Right lobe of liver (tissue), 6 donors: ENCODE measurements at places on chromosomes 7 and 10.

- DNase-seq, result no peak
Observed at GRCh38 chr7:67267914-67268313, 271.3 kb downstream of the TYW1 start.

DNA sequence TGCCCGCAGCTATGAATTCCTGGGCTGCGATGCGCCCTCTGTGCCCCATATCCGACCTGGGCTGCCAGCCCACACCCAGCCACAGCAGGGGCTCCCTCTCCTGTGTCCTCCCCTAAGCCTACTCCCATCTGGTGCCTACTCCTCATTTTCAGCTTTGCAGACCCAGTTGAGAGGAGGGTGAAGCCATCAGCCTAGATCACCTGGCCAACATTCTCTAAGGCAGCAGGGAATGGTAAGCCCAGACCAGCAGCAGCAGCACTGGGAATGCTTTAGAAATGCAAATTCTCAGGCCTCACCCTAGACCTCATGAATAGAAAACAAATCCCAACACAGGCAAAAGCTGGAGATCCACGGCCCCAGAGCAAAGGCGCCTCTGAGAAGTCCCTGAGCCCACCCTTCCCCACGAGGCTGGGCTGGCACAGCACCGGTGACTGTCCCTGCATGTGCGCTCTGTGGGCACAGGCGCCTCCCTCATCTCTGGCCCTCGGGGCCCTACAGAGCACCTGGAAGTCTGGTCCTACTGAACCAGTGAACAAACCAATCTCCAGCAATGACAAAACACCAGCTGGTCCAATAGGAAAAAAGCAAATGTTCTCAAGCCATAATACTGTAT lies 161.4 kb downstream of the GFRA1 start:
- DNase-seq, result no peak

DNA sequence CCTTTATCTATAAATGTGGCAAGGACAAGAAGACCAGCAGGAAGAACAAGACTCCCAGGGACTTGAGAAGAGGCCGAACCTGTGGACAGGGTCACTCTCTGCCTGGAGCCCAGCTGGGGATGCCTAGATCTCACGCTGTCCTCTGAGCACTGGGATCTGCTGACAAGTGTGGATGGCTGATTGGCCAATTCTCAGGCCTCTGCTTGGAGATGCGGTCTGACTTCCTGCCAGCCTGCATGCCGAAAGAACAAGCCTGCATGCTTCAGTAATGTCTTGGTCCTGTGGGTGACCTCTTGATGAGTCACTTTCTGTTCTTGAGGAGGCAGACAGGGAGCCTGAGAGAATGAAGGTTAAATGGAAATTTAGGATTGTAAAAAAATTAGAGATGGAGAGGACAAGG lies 84.7 kb downstream of the TMEM178B start:
- DNase-seq, result no peak

DNA sequence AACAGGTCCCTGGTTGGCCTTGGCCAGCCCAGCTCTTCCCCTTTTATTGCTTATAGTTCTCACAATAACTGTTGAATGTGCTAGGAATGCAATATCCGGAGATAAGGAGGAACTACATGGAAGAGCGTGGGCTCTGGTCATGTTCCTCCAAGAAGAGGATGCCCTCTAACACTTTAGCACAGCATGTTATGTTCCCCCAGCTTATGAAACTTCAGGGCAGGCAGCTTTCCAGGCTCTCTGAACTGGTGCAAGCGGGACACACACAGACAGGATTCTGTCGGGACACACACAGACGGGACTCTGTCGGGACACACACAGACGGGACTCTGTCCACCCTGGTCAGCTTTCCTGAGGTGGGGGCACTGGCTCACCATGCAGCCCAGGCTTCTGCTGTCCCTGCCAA lies 141.6 kb downstream of the PKD1L1 start:
- DNase-seq, result peak; percentile 62

GRCh38 chr10:23096802-23097549 lies 1.6 kb downstream of the MSRB2 start:
- DNase-seq, result no peak

- no peak for DNase-seq
Observed at GRCh38 chr7:68682910-68683309, 915.4 kb upstream of the AUTS2 start.

GRCh38 chr10:10500937-10501336 lies 516.7 kb upstream of the CELF2 start:
- DNase-seq, result no peak

GRCh38 chr10:63788152-63788821 lies 267.1 kb downstream of the REEP3 start:
- peak; percentile 70 for DNase-seq

DNA sequence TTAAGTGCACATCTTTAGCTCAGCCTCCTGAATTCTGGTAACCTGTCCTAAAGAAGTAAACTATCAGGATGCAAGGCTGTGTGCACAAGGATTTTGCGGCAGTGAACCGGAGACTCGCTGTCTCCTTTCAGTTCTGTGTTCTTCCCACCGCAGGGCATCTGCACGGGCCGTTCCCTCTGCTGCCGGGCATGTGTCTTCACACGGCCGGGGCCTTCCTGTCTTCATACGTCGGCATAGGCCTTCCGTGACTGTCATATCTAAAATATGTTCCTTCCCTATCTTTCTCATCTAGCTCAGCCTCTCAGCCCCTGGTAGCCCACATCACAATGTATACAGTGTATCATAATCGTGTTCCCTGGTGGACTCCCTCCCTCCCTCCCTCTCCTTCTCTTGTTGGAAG lies 16.4 kb downstream of the PALD1 start:
- no peak for DNase-seq
